CD4-positive, alpha-beta T cell (primary cell): ENCODE measurements at places on chromosomes 11 and 22.

GRCh38 chr22:36234919-36235318 is 4.4 kb downstream of the APOL2 start:
- DNase-seq = no peak

GRCh38 chr11:118006153-118006534 is 19.9 kb downstream of the IL10RA start:
- no peak for DNase-seq

DNA sequence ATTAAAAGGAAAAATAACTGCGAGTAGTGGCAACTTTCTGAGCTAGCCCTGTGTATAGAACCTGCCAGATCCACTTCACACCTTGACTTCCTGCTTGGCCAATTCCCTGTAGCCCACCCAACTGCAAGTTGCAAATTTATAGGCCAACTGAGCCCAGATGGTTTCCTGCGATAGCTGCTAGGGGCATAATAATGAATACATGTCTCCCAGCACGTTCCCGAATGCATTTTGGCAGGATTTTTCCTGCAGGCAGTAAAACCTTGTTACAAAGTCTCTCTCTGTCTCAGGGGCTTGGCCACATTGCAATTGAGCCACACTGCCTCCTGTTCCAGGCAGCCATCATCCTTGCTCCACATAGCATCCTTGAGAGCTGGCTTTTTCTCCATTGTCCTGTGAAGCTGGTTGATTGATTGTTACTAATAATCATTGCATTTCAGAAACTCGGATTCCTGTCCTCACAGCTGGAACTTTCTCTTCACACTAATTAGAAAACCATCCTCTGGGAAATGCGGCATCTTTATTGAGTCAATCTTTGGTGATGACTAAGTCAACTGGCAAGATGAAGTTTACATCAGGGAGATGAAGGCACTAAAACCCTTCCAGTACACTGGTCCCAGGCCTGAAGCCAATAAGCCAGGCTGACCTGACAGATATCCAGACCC is 18.6 kb upstream of the LMO2 start:
- no peak for DNase-seq

GRCh38 chr22:19974935-19975706 is 33.5 kb upstream of the TXNRD2 start:
- DNase-seq = no peak

DNA sequence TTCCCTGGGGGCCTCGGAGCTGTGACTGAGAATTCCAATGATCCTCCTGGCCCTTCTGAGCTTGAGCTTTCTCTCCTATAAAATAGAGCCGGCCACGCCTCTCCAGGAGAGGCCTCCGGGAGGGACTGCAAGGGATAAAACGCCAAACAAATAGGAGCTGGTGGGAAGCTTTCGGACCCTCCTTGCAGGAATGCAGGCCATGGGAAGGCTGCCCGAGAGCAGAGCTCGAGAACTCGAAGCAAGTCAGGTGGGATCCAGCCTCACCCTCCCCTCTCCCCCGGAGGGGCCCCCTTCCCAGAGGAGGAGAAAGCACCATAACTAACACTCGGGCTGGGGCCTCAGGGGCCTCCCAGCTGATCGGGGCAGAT is 34.6 kb downstream of the FLRT1 start:
- DNase-seq = no peak

DNA sequence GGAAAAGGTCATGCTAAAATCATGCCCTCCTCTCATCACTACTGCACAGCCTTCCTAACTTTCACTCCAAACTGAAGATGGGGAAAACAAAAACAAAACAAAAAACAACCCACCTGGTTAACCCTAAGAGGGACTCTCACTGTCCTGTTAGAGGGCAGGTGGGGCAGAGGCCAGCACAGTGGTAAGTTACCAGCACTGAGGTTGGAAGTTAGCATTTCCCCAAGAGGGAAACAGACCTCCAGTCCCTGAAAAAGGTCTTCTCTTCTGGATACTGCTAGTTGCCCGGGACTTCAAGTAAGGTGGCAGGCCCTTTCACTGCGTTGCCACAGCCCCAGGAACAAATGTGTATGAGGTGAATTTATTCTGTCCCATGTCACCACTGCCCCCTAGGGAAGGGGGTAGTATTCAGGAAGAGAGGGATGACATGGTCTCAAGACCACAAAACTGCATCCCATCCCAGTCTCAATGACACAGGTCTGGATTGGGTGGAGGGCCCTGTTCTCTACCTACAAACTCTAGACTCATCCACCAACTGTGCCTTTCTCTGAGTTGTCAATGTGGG is 792 bp upstream of the ADAMTS8 start:
- DNase-seq = no peak
